Mucosa of descending colon (tissue), 3 donors: ENCODE measurements at places on chromosomes 6 and 20. TPM values are rescaled to one million over a fixed set of nuclear protein-coding genes. Genes with fewer than 3 reads are reported as not detected.

DNA sequence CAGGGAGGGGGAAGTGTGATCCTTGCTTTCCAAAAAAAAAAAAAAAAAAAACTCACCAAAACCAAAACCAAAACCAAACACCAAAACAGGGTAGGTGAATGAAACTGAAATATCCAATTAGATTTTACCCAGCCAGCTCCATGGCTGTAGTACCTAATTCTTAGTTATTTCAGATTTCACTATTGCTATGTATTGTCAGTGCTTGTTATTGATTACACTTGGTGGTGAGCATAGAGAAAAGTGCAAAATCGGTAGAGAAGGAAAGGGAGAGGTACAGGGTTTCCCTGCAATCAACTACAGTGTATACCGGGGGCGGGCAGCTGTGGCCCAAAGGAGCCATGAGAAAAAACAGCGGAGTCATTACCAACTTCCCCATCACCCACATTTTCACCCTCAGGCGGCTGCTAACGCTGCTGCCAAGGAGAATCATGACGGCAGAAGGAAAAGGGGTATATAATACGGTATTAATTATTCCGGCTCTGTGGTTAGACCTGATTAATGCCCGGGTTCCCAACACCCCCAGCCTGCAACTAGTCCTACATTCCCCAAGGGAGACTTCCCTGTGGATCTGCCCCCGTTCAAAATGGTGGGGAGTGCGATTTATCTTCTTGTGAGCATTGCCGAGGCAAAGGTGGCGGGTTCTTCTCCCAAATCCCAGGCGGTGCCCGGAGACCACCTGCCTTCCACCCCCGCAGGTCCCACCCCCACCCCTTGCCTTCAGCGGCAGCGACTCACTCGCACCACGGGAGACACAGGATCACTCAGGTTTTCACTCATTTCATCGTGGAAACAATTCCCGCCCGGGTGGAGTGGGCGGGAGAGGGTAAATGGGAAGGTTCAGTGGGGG is at the start of gene C6orf62:
TSS of gene C6orf62 (minus strand) at position 30 of the 847 bp plus-strand sequence. CDS start 486 bp downstream, outside the sequence.
- peak; percentile 46 for DNase-seq

DNA sequence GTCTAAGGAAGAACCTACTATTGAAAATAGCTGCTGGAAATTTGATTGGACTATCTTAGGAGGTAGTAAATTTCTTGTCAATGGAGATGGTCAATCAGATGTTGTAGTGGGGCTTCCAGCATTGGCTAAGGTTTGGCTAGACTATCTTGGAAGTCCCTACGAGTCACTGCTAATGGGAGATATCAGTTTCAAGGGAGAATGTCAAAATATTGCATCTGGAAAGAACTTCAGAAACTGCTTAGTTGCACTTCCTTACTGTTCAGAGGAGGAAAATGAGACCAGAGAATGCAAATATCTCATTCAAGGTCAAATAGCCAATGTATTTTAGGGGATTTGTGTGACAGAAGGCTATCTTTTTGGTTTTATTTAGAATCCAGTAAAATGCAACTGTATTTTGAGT is 53.5 kb upstream of the CCN2 start:
- no peak for DNase-seq

- no peak for DNase-seq
Observed at GRCh38 chr20:49669601-49670189, 44.0 kb downstream of the B4GALT5 start.

DNA sequence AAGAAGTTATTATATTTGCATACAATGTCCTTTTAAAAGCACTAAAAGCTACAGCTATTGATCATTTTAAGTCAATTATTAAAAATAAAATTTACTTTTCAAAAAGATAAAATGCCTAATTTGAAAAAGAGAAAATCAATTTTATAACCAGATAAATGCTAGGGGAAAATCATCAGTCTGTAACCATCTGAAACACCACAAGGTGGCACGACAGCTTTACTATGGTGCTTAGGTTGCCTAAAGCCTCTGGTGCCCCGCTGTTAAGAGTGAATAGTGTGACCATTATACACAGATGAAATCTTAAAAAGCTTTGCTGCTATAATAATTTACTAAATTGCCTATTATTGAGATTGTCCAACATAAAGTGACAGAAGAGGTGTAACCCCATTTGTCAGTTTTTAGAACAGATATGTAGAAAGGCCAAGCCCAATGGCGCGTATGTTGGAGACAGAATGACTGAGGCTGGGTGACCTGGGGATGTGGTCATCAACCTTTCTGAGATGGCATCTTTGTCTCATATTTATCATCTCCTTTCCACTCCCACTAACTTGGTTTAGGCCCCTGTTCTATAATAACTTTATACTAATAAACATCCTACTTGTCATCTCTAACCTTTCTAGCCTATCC is 100.8 kb downstream of the MOXD1 start:
- DNase-seq: no peak

DNA sequence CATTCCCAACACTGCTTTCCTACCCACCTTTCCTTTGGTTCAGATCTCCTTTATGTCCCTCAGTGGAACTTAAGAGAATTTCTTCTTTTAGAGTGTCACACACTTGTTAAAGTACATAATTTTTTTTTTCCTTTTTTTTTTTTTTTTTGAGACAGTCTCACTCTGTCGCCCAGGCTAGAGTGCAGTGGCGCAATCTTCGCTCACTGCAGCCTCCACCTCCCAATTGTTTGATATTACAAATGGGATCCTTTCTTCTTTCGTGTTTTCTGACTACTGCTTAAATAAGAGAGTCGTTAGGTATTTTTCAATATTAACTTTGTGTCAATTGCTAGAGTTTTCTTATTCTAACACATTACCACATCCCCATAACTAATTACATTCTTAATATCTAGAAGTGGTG is 29.1 kb downstream of the NUP153 start:
- no peak for DNase-seq

GRCh38 chr6:97790926-97791590 is 508.0 kb upstream of the MMS22L start:
- no peak for DNase-seq

DNA sequence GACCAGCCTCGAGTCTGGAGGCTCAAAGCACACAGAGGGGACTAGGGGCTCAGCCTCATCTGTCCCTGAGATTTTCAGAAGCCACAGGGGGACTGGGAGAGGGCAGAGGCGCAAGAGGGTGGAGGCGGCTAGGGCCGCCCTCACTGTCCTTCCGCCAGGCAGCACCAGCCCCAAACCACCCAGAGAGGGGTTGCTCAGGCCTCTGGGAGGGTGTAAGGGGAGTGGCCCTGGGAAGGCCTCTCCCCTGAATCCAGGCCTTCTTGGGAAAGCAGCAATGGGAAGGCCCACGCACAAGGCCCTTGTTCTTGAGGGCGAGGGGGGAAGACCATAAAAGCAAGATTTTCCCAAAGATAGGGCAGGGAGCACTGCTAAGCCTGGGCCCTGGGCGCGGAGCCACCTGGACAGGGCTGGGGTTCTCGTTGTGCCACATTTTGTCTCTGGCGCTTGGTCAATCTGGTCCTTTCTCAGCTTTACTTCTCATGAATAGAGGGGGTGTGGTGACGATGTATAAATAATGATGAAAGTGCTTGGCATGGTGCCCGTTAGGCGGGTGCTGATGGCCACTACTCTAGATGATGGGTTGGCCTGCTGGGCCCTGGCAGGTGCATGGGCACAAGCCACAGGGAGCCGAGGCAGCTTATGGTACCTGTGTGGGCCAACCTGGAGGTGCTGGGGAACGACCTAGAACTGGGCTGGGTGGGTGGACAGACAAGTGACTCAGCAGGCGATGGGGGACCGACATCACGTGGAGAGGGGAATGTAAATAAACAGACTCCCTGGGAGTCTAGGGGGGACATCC is 4.8 kb downstream of the SAMD10 start:
- peak; percentile 32 for DNase-seq

DNA sequence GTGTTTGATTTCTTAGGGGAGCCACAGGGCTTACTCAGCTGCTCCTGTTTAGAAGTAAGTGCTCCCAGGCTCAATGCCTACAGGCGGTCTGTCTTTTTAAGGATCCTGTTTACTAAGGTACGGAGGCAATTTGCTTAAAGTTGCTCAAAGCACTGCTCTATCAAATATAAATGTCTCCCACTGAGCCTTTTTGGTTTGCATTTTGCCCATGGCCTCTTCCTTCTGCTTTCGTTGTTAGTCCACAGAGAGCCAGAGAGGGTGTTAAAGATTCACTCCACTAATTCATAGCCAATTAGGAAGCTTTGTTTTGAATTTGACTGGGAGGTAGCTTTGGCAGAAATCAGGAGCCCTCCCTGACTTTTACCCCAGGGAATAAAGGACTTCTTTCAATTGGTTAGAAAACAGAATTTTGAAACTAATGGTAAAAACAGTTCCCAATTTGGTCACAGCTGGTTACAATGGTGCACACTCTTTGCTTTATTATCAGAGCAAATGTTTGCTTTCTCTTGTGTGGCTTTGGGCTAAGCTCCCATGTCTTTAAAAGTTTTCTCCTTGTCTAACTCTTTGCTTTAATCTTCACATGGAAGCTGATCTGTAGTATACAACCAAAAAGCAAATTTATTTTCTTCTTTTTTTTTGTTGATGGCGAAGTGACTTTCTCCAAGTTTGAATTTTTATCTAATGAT is 126.2 kb downstream of the IMPG1 start:
- no peak for DNase-seq

DNA sequence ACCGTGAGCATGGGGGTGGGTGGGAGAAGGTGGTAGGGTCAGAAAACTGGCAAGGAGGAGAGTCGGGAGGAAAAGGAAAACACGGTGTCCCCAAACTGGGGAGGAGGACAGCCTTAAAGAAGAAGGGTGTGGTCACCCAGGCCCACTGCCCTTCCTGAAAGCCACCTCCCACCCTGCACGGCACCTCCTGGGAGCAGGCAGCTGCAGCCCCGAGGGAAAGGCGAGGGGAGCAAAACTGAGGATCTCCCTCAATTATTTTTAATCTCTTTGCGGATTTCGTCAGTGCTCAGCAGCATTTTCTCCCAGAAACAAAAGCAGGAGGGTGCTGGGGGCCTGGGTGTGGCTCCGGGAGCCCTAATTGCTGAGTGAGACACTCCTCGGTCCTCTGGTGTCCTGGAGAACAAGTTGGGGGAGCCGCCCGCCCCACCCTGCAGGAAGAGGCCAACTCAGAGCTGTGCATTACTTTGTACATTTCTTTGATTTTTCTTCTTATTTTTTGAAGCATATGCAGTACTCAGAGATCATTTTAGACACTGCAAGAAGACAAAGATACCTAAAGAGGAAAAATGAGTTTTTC is 56.4 kb downstream of the RIOK1 start:
- DNase-seq: no peak

DNA sequence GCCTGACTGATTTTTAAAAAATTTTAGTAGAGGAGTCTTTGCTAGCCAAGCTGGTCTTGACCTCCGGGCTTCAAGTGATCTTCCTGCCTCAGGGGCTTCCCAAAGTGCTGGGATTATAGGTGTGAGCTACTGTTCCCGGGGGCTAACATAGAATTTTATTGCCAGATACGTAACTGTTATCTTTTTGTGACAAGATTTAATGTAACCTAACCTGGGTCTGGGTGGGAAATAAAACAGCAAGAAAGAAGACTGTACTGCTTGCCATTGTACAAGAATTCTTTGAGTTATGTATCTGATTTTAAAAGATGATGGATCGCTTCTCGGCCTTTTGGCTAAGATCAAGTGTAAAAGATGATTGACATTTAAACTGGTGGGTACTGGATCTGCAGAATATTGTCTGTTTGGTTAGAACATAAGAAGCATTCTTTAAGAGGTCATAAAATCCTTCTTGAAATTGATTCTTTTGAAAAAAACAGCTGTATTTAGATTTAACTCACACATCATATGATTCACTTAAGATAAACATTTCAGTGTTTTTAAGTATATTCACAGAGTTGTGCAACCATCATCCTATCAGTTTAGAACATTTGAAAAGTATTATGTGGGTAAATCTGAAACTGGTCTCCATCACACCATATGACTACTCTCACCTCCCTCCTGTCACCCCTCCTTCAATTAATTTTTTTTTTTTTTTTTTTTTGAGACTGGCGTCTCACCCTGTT is 21.6 kb downstream of the TPX2 start:
- no peak for DNase-seq

- DNase-seq: no peak
Observed at GRCh38 chr6:45105170-45105820, 222.8 kb upstream of the RUNX2 start.

GRCh38 chr20:36183155-36183944 is 28.8 kb downstream of the EPB41L1 start:
- DNase-seq: no peak

GRCh38 chr6:143457563-143458359 is 7.2 kb downstream of the PEX3 start:
- no peak for DNase-seq

DNA sequence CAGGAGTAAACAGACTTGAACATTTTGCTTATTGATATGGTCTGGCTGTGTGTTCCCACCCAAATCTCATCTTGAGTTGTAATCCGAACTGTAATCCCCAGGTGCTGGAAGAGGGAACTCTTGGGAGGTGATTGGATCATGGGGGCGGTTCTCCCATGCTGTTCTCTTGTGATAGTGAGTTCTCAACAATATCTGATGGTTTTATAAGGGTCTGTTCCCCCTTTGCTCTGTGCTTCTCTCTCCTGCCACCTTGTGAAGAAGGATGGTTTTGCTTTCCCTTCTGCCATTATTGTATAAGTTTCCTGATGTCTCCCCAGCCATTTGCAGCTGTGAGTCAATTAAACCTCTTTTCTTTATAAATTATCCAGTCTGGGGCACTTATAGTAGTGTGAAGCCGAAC is 40.0 kb downstream of the MYLIP start:
- no peak for DNase-seq

GRCh38 chr6:108492131-108492766 is 68.5 kb upstream of the FOXO3 start:
- DNase-seq: no peak

GRCh38 chr20:1326031-1326930 is 2.7 kb downstream of the SDCBP2 start:
- no peak for DNase-seq

- DNase-seq: no peak
Observed at GRCh38 chr6:112752305-112752704, 405.2 kb downstream of the RFPL4B start.

RFX6 gene
- 0.67 TPM for total RNA-seq

SOBP gene
- total RNA-seq: 2.5 TPM

DSE gene
- 23.8 TPM for total RNA-seq

C4B gene
- total RNA-seq: 9.2 TPM

PSORS1C2 gene
- not detected for total RNA-seq

TSPO2 gene
- not detected for total RNA-seq

MAFB gene
- 17.7 TPM for total RNA-seq

FHL5 gene
- total RNA-seq: 0.69 TPM

MLIP gene
- total RNA-seq: 2.3 TPM

TRIM31 gene
- 121 TPM for total RNA-seq

LY6G6C gene
- not detected for total RNA-seq

SLA2 gene
- 1.6 TPM for total RNA-seq

PRDM1 gene
- total RNA-seq: 30.7 TPM

PARD6B gene
- 29.2 TPM for total RNA-seq

C6orf15 gene
- not detected for total RNA-seq

KCNG1 gene
- 6.3 TPM for total RNA-seq
